Stimulated activated CD4-positive, alpha-beta T cell treated with anti-CD3 and anti-CD28 coated beads, TNF-alpha, amount 100 ng/mL, for 48 hours (primary cell): ENCODE measurements at places on chromosomes 16 and 17.

DNA sequence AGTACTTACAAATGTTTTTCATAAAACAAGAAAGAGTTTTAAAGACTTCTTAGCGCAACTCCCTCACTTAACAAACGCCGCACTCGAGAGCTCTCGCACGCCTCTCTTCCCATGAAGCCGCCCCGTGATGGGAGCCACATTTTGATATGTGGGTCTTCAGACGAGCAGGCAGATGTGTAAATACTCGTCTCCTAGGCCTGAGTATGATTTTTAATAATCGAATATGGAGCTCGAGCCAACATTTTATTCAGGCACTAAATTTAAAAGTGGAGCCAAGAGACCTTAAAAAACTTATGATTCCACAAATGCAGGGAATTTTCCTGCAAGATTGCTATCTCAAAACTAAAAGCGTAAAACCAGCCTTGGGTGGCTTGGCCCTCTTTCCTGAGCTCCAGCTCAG, 55.4 kb downstream of the IRX6 start:
- no peak for DNase-seq

GRCh38 chr16:57611181-57611580, 17.2 kb upstream of the ADGRG1 start:
- no peak for DNase-seq

DNA sequence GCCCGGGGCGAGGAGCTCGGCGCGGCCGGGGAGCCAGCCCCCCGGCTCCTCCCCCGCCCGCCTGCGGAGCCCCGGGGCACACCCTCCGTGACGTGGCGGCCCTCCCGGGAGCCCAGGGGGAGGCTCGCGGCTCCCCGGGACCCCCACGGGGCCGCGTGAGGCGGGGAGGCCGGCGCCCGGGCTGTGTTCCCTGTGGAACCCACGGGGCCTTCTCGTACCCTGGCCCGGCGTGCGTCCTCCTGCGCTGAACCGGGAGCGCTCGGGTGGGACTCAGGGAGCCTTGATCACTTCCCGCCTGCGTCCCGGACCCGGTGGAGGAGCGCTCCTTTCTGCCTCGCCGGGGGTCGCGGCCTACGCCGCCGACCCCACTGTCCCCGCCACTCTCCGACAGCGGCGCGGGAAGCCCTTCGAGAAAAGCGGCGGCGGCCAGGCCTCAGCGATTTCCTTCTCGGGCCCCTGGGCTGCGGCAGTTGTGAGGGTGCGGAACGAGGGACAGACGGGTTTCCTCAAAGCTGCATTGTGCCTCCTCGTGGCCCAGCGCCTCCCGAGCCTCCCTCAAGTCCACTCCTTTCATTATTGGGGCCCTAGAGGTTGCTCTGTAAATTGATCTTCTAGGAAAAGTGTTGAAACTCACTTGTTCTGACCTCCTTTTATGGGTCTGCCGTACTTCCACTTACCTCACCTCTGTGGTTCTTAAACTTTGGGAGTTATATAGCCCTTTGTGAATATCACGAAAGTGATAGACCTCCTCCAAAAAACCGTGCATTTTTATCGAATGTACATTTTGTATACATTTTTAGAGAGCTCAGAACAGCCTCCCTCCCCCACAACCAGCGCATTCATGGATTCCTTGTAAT, 597 bp downstream of the LIG3 start:
- DNase-seq: peak; percentile 43

DNA sequence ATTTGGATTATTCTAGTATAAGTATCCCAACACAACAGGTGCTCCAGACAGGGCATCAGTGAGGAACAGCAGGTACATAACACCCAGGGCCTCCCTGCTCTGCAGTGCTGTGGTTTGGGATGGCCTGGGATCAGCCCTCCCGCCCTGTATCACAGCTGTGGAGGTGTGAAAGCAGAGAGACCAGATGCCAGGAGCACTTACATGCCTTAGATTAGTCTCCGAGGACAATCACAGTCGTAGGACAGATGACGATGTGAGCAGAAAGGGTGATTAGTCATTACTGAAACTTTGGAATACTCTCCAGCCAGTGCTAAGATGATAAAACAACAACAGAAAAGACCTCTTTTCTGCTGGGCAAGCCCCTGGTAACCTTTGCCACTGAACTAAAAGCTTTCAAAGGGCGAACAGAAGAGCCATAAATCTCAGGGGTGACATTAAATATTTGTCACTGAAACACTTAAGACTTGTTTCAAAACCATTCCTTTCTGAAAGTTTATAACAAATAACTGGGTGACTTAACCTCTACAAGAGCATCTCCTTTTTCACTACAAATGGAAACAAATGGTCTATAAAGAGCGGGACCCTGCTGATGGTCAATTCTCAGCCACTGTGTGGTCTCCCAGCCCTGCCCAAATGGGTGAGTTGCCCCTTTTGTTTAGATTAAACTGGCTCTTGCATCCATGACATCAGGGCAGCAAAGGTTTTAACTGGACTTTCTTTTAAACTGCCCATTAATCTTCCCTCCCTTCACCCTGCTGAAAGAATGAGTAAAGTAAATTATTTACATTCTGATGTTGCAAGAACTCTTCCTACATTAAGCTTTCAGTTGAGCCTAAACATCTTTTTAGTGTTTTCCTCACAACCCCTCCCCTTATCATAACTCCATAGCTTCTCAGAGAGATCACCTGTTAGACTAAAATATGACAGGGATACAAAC, 183.1 kb upstream of the COX10 start:
- DNase-seq: no peak

- DNase-seq: no peak
Measured at GRCh38 chr17:80996422-80997305, 5.0 kb downstream of the CHMP6 start.

DNA sequence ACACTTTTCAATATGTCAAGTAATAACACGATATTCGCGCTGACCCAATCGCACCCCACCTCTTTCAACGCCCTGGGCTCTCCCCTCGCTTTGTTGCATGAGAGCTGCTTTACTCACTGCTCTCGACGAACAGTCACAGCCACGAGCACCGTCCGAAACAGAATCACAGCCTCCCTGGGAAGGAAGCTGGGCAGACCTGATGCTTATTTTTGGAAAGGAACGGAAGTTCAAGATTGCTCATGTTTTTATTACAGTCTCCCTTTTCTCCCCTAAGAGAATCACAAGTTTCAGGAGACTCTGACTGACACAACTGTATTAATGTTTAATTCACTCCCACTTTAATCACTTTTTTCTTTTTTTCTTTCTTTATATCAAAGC, 67.8 kb downstream of the ANKRD11 start:
- peak; percentile 38 for DNase-seq

- no peak for DNase-seq
Measured at GRCh38 chr16:57873218-57873617, 70.9 kb upstream of the KIFC3 start.

DNA sequence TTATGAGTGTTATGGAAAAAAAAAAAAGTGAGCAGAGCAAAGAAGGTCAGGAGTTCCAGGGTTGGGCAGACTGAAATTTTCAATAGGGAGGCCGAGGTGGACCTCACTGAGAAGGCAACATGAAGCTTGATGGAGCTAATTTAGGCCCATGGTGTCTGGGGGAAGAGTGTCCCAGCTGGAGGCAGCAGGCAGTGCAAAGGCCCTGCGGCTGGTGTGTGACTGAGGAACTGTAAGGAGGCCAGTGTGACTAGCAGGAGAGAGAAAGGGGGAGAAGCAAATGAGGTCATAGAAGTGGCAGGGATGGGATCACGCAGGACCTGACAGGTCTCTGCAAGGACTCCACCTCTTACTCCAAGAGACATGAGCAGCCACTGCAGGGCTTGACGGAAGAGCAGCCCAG, 10.2 kb downstream of the ARHGEF15 start:
- DNase-seq: no peak
